Stimulated activated CD4-positive, alpha-beta T cell treated with anti-CD3 and anti-CD28 coated beads, Interleukin-2, amount 100 ng/mL, for 48 hours (primary cell): ENCODE measurements at places on chromosomes 2 and 18.

- no peak for DNase-seq
These were observed 555.9 kb upstream of the VRK2 start for GRCh38 chr2:57490741-57491140.

- peak; percentile 31 for DNase-seq
These were observed 3.5 kb upstream of the EMILIN1 start for GRCh38 chr2:27074738-27075565.

DNA sequence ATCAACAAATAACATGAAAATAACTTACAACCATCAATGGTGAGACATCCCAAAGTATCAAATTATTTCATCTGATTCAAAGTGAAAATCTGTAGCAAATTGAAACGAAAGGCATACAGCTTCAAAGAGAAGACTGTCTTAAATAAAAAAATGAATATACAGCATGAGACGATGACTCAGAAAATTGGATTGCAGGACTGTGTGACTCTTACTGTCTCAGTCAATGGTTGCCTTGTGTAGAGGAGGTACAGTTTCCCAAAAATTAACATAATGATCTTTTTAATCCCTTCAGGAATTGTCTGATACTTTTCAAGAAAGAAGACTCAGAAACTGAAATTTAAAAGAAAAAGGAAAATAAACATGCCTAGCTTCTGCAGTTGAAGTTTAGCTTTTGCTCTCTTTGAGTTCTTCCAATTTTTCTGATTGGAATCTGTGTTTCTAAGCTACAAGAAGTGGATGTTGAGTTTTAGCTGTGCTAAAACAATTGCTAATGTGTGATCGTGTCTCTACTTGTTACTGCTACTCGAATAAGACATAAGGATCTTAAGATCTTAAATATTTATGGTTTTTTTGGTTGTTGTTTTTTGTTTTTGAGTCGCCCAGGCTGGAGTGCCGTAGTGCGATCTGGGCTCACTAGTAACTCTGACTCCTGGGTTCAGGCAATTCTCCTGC lies 41.1 kb upstream of the EPB41L3 start:
- no peak for DNase-seq

DNA sequence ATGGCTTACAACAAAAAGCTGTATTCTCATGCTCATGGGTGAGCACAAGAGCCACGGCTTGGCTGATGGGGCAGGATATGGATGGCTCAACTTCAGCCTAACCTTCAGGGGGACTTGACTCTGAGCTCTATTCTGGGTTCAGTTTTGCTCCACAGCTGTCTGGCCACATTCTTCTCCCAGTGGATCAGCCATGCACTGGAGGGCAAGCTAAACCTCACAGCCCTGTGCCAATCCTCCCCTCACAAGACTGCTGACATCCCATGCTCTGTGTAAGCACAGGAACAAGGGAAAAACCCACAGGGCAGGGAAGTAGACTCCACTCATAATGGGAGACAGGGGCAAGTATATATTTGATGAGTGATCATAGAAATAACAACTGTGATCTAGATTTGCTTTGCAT lies 35.6 kb downstream of the COPS8 start:
- no peak for DNase-seq

DNA sequence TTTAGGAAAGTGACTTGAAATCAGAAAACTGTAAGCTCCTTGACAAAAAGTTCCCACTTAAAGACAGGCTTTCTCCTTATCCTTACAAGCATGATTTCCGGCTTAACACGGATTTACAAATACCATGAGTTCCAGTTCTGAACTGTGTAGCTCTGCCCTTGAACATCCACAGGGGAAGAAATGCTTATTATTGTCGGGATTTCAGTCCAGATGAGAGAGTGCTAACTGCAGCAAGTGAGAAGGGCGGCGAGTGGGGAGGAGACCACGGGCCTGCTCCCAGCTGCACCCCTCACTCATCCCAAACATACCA lies 73.1 kb downstream of the LRRC30 start:
- no peak for DNase-seq

- DNase-seq: no peak
These were observed 28.8 kb downstream of the COLEC12 start for GRCh38 chr18:471716-472115.

GRCh38 chr2:167115541-167115940 lies 227.3 kb downstream of the XIRP2 start:
- no peak for DNase-seq

DNA sequence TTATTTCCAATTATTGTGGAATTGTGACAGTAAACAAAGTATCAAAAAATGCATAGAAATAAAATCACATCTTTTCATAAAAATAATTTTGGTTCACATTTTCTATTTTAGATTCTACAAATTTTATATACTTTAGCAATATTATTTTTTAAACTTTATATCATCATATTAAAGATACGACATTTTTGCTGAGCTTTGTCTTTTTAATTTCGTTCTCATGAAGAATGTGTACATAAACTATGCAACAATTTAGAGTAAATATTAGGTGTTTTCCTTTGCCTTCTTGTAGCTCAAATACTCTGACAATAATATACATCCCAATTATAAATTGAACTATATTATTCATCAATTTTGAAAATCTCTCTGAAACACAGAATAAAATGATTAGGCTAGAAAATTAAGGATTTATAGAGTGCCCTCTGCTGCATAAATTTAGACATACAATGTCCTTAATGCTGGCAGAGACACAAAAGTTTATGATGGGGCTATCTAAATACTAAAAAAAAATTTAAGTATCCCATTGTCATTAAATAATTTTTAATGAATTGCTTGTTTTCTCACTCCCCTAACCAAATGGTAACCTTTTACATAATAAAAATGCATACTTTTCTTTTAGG lies 45.7 kb downstream of the CCDC102B start:
- no peak for DNase-seq

DNA sequence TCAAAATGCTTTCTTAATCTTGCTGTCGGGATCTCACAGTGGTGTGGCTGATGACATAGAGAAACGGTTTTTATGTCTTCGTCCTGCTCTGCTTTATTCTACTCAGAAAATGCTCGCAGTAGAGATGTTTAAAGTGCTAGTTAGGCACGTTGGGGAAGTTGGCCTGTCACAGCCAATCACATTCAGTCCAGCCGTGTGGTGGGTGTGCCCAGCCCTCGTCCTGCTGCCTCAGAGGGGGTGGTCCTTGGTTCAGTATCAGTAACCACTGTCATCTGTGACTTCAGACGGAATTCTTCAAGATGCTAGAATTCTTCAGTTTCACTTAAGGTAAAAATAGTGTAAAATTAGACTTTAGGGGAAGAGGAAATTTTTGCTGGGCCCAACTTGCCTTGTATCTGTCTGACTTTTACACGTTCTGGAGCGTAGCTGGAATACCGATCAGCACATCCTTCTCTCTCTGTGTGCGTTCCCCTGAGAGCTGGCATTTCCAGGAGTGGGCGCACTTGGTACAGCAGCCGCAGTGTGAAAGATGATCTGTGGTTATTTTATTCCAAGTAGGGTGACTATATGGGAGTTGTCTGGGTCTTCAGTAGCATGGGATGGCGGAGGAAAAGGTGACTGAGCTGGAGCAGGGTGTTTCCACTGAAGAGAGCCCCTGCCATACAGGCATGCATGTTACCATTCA lies 18.5 kb downstream of the TRAF3IP1 start:
- DNase-seq: no peak

GRCh38 chr2:128457716-128458115 lies 139.0 kb upstream of the HS6ST1 start:
- no peak for DNase-seq

DNA sequence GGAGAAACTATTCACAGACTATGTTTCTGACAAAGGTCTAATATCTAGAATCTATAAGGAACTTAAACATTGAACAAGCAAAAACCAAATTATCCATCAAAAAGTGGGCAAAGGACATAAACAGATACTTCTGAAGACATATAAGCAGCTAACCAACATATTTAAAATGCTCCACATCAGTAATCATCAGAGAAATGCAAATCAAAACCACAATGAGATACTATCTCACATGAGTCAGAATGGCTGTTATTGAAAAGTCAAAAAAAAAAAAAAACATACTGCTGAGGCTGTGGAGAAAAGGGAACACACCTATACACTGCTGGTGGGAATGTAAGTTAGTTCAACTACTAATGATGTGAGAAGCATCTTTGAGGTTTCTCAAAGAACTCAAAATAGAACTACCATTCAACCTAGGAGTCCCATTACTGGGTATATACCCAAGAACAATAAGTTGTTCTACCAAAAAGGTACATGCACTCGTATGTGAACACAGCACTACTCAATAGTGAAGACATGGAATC lies 220.4 kb upstream of the TFPI start:
- DNase-seq: no peak

- DNase-seq: no peak
These were observed 79.4 kb upstream of the SRD5A2 start for GRCh38 chr2:31660165-31660564.

- DNase-seq: peak; percentile 29
These were observed 42.1 kb upstream of the GALR1 start for GRCh38 chr18:77207540-77207939.

DNA sequence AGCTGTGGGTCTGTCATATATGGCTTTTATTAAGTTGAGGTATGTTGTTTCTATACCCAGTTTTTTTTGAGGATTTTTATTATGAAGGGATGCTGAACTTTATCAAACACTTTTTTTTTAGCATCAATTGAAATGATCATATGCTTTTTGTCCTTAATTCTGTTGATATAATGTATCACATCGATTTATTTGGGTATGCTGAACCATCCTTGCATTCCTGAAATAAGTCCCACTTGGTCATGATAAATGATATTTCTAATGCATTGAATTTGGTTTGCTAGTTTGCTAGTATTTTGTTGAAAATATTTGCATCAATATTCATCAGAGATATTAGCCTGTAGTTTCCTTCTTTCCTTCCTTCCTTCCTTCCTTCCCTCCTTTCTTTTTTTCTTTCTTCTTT lies 22.5 kb upstream of the CWC22 start:
- no peak for DNase-seq

- no peak for DNase-seq
These were observed 43.1 kb upstream of the TGFA start for GRCh38 chr2:70596739-70597138.

DNA sequence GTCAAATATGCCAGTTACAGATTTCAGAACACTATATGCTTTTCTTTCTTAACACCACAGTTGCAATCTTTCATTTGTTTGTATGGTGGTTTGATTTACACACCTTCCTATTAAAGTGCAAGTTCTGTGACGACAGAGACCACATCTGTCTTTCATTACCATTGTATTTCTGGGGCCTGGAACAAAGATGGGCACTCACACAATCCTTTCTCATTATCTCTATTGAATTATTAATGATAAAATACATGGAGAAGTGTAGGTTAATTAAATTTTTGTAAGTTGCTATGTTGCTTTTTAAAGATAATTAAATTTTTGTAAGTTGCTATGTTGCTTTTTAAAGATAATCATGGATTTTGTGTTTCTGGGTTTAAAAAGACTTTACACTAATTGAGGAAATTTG lies 79.9 kb downstream of the KCTD18 start:
- no peak for DNase-seq

GRCh38 chr18:52422985-52423601 lies 83.1 kb downstream of the DCC start:
- no peak for DNase-seq
